ENCODE measurements at places on chromosomes 1 and 21.

DNA sequence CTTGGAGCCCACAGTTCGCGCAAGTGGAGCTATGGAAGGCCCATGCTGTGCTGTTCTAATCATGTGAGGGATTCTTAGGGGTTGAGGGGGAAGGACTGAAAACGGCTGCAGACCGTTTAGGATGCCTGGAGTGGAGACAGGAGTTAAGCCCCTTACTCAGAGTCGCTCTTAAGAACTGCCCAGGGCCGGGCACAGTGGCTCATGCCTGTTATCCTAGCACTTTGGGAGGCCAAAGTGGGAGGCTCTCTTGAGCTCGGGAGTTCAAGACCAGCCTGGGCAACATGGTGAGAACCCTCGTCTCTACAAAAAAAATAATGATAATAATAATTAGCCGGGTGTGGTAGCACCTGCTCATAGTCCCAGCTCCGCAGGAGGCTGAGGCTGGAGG lies 1.1 kb downstream of the ZNF672 start:
- no peak for DNase-seq

GRCh38 chr1:97071173-97071572 lies 349.6 kb downstream of the PTBP2 start:
- DNase-seq: peak; percentile 41

DNA sequence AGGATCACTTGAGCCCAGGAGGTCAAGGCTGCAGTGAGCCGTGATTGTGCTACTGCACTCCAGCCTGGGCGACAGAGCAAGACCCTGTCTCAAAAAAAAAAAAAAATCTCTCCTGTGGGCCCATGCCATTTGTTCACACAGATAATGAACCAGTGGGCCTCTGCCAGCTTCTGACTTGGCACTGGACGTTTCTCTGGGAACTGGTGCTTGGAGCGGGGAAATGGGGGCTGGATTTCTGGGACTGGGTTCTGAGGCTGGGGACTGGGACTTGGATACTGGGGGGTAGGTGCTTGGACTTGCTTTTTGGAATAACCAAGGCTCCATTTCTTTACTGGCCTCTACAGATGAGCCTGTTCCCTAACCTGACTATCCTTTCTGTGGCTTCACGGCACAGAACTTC lies 9.7 kb downstream of the IFI6 start:
- DNase-seq: no peak

DNA sequence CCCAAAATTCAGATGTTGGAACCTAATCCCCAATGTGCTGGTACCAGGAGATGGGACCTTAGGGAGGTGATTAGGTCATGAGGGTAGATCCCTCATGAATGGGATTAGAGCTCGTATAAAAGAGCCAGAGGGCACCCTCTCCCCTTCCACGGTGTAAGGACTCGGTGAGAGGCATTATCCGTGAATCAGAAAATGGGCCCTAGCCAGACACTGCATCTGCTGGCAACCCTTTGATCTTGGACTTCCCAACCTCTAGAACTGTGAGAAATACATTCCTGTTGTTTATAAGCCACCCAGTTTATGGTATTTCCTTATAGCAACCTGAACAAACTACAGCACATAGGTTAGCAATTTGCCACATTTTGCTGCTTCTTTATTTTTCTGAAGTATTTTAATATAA lies 14.5 kb upstream of the JAM2 start:
- no peak for DNase-seq

DNA sequence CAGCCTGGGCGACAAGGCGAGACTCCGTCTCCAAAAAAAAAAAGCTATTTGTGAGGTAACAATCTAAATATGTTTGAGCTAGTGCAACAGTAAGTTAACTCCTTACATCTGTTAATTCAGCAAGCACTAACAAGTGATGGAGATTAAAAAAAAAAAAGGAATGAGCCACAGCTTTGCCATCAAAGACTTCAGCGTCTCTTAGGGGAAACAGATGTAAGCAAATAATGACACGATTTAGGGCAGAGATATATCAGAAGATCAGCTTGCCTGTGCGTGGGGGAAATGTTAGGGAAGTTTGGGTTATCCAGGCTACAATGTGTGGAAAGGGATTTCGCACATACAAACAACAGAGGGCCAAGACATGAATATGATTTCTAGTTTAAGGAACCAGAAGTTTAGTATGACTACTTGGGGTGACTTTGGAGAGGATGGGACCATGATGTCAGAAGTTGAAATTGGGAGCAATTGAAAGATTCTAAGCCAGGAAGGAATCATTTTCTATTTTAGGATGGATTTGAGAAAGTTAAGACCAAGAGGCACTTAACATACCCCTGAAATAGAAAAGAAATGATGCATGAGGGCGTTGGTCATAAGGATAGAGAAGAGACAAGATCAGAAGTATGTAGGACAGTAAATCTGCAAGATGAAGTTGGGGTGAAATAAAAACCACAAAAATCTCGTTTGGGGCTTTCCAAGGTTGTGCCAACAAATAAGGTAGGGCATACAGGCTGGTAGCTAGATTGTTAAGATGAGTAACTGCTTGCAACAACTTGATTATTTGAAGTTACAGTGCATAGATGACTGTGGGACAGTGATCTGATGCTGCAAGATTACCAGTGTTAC lies 2.4 kb upstream of the BRWD1 start:
- DNase-seq: peak; percentile 20

DNA sequence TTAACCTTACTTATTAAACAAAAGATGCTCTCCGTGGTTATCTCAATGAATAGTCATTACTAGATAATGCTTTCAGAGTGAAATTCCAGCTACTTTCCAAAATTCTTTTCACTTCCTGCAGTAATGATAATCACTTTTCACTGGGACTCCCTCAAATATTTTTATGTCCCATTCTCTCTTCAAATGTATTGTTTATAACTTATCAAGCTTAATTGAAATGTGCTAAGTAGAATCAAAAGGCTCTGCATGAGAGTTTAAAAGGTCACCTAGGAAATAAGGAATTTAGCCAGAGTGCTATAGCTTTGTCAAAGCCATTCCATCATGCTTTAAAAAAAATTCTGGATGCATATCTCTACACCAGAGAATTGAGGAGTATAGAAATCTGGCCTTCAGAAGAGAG lies 106.4 kb downstream of the ODF2L start:
- no peak for DNase-seq

DNA sequence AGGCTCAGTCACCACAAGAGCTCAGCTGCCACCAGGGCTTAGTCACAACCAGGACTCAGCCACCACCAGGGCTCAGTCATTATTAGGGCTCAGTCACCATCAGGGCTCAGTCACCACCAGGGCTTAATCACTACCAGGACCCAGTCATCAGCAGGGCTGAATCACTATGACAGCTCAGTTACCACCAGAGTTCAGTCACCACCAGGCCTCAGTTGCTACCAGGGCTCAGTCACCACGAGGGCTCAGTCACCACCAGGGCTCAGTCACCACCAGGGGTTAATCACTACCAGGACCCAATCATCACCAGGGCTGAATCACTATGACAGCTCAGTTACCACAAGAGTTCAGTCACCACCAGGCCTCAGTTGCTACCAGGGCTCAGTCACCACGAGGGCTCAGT lies 196.2 kb downstream of the NPHP4 start:
- DNase-seq: no peak

- DNase-seq: no peak
These were observed 2.6 kb upstream of the C1orf174 start for GRCh38 chr1:3902571-3903091.

GRCh38 chr1:58884706-58885661 lies 101.1 kb upstream of the JUN start:
- DNase-seq: no peak

Data from ELR (cell line).